Caco-2 (cell line): ENCODE measurements at places on chromosomes 7 and 10. TPM values are rescaled to one million over a fixed set of nuclear protein-coding genes. Genes with fewer than 3 reads are reported as not detected.

Gene PLCE1
- 10.7 and 12.8 TPM in 2 replicates for total RNA-seq

Gene DOCK4
- total RNA-seq = 2.0 and 2.7 TPM in 2 replicates

Gene PLEKHS1
- total RNA-seq = not detected in 2 replicates

Gene HGF
- not detected in 2 replicates for total RNA-seq

Gene NPSR1
- total RNA-seq = not detected in 2 replicates

Gene AEBP1
- 0.54 TPM in 1 of 2 replicates, not detected in the other for total RNA-seq

Gene SUGCT
- total RNA-seq = 9.9 and 12.2 TPM in 2 replicates

Gene AZGP1
- not detected in 2 replicates for total RNA-seq

Gene HABP2
- 21.0 and 24.3 TPM in 2 replicates for total RNA-seq

Gene LRRN3
- 0.68 and 0.77 TPM in 2 replicates for total RNA-seq

Gene AIFM2
- total RNA-seq = 29.2 and 31.1 TPM in 2 replicates

Gene ABCA13
- 0.07 and 0.09 TPM in 2 replicates for total RNA-seq

Gene SPDYE11
- not detected in 2 replicates for total RNA-seq
